ENCODE measurements at places on chromosomes 7 and 10. TPM values are rescaled to one million over a fixed set of nuclear protein-coding genes. Genes with fewer than 3 reads are reported as not detected.

Gene SPRN
- 0.28 TPM for total RNA-seq

Gene OR13A1
- total RNA-seq: not detected

Gene WASHC2A
- 79.3 TPM for total RNA-seq

Gene IFIT5
- total RNA-seq: 8.2 TPM

Gene C10orf105
- total RNA-seq: 0.15 TPM

Gene GOLGA7B
- total RNA-seq: 2.5 TPM

Gene MINDY3
- total RNA-seq: 26.1 TPM

Gene PDE1C
- total RNA-seq: 2.9 TPM

Gene VAX1
- 26.3 TPM for total RNA-seq

Gene SEPTIN14
- not detected for total RNA-seq

Gene WNT8B
- not detected for total RNA-seq

Gene CTBP2
- total RNA-seq: 145 TPM

Gene CPVL
- total RNA-seq: 21.8 TPM

Gene TAS2R3
- 0.74 TPM for total RNA-seq

Gene SYT15
- total RNA-seq: 0.77 TPM

Gene FEZF1
- 0.28 TPM for total RNA-seq

Gene CPA4
- total RNA-seq: not detected

Gene ABLIM1
- total RNA-seq: 55.9 TPM

Gene MTPN
- total RNA-seq: 183 TPM

Gene GPNMB
- 0.49 TPM for total RNA-seq

Gene MOGAT3
- total RNA-seq: not detected

Gene SORBS1
- total RNA-seq: 103 TPM

Gene SLC39A12
- 0.10 TPM for total RNA-seq

Gene PRTFDC1
- 17.5 TPM for total RNA-seq

Gene LRRC17
- 0.92 TPM for total RNA-seq

Gene WNT16
- not detected for total RNA-seq

Gene GDF2
- not detected for total RNA-seq

Gene GHRHR
- 7.5 TPM for total RNA-seq

Gene FXYD4
- total RNA-seq: not detected

Gene MYO1G
- total RNA-seq: 0.13 TPM

Gene PSD
- total RNA-seq: 0.31 TPM

Gene PARP12
- 14.5 TPM for total RNA-seq

Gene ERVW-1
- total RNA-seq: not detected

Gene HOXA1
- total RNA-seq: 3.5 TPM

Gene ARHGEF35
- total RNA-seq: 6.1 TPM

Gene SND1
- 375 TPM for total RNA-seq

Gene C7orf33
- total RNA-seq: not detected

Gene PCLO
- 5.1 TPM for total RNA-seq

Gene SKIDA1
- 5.9 TPM for total RNA-seq

Gene PTPN20
- total RNA-seq: 0.97 TPM

Gene ZNF511
- 18.6 TPM for total RNA-seq

Gene CASP2
- 55.3 TPM for total RNA-seq

Gene SLK
- 30.8 TPM for total RNA-seq

Gene CUEDC2
- total RNA-seq: 72.9 TPM

Gene SAP25
- 2.6 TPM for total RNA-seq

Gene CACNA2D1
- total RNA-seq: 20.7 TPM

Gene PRSS2
- 2.0 TPM for total RNA-seq

Gene PRKG1
- total RNA-seq: 10.7 TPM

Gene SUPV3L1
- total RNA-seq: 31.7 TPM

Gene ICA1
- total RNA-seq: 91.4 TPM

Gene LDB3
- 0.36 TPM for total RNA-seq

Gene ACSM6
- not detected for total RNA-seq

Gene CTAGE4
- 3.3 TPM for total RNA-seq

Gene SUN3
- total RNA-seq: not detected

Gene SLC18A3
- 0.72 TPM for total RNA-seq

Gene SPDYE2B
- not detected for total RNA-seq

Gene GPR26
- 0.05 TPM for total RNA-seq

All from endothelial cell (in vitro differentiated cells).